ENCODE measurements at places on chromosomes 3 and 15.
A peak's percentile ranks its signal among the peaks of the same experiment; 100 is the strongest.

DNA sequence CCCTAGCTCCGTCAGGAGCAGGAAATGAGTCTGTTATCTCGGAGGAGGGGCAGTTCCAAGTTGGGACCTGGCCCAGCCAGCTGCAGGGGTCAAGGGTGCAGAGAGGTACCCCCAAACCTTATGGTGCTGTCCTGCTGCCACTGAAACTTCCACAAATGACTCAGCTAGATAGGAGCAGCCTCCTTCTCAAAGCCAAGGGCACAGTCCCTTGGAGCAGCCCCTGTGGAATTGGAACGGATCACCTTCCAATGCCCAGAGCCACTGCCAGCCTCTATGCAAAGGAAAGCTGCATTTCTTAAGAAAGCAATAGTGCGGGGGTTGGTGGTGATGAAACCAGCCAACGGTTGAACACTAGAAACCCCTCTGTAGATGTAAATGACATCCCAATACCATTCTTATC lies 19.6 kb upstream of the LRRK1 start:
- no peak for DNase-seq

DNA sequence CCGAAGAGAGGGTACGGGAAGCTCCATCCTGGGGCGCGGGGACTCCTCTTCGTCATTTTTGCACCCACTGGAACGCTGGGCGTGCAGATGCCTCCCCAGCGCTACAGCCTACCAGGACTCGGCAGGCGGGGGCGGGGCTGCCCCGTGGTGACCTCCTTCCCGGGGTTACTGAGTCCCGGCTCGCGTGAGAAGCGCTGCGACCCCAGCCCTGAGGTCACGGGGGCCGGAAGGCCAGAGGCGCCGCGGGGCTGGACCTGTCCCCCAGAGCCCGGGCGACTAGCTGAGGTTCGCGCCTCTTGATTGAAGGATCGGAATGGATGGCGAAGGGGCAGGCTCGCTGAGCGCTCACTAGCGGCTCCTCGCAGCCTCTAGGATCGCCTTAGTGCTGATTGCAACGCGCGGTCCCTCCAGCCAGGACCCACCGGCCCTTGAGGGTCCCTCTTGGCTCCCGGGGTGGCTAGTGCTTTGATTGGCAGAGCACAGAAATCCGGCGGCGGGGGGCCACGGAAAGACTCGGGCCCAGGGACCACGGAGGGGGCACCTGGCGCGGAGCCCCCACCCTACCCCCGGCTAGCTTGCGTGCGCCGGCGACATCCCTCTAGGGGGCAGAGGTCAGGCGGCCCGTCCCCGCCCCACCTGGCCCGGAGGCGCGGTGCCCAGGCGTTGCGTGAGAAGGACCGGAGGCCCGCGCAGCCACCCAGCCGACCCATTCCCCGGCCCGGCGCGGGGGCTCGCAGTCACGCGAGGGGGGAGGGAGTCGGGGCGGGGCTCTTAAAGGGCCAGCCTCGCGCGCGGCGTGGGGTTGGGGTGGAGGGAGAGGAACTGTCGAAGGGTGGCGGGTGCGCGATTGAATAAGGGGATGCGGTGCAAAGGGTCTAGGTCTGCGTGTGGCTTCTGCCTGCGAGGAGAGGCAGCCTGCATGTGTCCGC lies 781 bp upstream of the CYP1A1 start:
- DNase-seq = peak; percentile 81

- DNase-seq = no peak
Measured at GRCh38 chr3:178195824-178196223, 340.4 kb upstream of the KCNMB2 start.

DNA sequence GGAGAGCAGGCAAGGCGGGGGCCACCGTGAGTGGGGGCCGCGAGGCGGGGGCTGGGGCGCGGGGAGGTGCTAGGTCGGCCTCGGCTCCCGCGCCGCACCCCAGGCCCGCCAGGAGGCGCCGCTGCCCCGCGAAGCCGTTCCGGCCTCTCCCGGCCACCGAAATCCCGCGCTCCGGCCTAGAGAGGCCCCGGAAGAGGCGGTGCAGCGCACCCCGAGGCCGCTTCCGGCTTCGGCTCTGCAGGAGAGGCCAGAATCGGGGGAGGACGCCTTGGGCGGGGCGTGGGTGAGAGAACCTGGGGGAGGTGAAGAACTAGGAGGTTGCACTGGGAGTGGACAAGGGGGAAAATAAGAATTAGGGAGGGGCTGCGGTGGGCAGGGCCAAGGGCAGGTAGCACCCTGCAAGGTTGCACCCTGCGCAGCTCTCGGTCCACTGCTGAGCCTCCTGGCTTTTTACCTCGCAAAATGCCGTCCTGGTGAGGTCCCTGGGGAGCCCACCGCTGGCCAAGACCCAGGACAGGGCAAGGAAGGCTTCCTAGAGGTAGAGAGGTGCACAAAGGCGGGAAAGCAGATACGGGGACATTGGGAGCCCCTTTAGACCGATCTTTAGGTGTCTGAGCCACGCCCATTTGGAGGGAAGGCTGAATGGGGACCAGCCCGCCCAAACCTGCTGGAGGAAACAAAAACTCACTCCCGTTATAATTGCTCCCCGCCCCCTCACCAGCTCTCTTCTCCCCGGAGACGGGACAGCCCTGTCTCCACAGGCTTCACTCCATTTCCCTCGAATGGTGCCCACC lies 8.4 kb upstream of the GNAI2 start:
- DNase-seq = peak; percentile 94

GRCh38 chr3:51139616-51140015 lies 245.5 kb upstream of the MANF start:
- DNase-seq = no peak

DNA sequence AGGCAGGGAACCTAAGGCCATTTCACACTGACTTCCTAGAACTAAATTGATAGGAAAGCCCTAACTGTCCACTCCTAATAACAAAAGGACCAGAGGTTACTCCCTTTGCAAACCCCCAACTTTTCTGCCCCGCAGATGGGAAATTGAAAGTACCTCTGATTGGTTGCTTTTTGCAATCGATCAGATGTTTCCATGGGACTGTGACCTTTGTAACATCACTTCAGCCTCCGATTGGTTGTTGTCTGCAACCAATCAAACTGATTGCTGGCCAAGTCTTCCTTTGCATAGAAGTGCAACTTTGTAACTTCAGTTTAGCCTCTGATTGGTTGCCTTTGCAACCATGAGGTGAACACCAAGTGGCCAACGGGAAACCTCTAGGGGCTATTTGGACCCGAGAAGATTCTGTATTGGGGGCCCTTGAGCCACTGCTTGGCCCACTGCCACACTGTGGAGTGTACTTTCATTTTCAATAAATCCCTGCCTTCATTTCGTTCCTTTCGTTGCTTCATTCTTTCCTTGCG lies 11.3 kb upstream of the KNL1 start:
- no peak for DNase-seq

GRCh38 chr3:123331651-123332050 lies 117.2 kb downstream of the ADCY5 start:
- DNase-seq = no peak

GRCh38 chr3:130700541-130700940 lies 46.1 kb downstream of the PIK3R4 start:
- no peak for DNase-seq

DNA sequence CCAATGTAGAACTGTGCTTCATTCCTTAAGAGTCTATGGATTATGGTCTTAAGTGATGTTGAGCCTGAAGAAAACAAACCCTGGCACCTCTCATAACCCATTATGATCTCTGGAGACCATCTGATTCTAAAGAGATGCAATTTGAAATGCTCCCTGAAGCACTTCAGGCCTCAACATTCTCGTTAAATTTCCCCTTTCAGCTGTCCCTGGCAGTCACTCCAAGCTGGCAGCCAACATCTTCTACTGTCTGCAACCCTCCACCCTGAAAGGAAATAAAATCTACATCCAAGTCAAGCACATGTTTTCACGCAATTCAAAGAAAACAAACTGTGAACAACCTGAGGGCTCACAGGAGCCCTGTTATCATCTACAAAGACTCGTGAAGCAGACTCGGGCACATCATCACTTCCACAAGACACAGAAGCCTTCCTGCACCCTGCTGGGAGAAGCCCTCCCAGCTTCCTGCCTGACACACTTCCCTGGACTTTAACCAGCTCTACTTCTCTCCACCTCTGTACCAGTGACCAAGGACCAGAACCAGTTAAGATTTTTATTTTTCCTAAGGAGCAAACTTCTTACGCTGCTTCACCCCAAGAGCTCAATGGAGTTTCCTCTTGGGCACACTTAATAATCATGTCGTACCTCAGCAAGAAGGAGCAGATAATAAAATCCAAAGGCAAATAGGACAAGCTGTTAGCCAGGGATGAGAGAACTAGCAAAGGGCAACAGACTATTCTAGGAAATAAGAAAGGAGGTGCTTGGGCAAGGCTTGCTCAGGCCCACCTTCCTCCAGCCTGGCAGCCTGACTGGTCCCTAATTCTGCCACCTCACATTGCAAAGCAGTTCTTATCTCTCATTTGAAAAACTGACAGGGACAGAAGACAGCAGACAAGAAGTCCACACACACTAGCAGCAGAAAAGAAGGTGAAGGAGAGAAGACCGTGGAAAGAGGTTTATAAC lies 67.1 kb downstream of the MAGI1 start:
- no peak for DNase-seq

DNA sequence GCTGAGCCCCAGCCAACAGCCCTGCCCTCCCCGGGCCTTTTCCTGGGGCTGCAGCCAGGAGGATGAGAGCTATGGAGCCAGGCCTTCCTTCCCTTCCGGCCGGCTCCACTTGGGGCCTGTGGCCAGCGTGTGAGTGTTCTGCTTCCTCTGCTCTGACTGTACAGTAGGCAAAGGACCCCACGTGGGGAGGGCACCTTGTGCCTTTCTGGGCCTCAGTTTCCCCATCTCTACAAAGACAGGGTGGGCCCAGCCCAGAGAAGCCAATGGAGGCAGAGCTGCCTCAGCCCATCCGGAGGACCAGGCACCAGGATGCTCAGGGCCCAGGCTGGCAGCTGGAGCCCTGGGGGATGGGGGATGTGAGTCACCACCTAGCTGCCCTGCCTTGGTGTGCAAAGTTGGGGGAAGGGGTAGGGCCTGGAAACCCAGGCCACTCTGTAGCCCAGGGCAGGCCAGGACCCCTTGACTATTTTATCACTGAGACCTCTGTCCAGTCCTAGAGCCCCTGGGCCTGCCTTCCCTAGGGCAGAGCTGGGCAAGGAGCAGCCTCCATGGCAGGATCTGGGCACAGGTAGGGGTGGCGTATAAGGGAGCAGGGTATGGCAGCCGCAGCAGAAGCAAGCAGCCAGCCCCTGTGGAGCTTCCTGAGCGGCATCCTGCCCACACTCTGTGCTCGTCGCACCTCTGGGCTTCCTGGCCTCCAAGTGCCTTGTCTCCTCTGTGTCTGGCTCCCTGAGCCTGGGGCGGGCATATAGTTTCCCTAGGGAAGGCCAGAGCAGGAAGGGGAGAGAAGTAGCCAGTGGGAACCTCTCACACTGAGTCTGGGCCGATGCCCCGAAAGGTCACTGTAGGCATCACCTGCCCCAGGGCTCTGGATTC lies 1.8 kb downstream of the PSTPIP1 start:
- peak; percentile 64 for DNase-seq

- no peak for DNase-seq
Measured at GRCh38 chr15:42226648-42227047, 18.5 kb upstream of the VPS39 start.

DNA sequence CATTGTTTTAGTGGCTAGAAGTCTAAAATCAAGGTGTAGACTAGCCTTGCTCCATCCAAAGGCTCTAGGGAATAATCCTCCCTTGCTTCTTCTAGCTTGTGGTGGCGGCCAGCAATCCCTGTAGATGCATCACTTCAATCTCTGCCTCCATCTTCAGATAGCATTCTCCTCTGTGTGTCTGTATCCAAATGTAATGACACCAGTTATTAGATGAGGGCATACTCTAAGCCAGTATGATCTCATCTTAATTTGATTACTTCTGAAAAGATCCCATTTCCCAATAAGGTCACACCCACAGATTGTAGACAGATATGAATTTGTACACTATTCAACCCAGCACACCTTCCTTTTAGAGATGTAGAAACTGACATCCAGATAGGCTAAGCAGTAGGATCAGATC lies 334.5 kb upstream of the KCNMB2 start:
- DNase-seq = no peak

DNA sequence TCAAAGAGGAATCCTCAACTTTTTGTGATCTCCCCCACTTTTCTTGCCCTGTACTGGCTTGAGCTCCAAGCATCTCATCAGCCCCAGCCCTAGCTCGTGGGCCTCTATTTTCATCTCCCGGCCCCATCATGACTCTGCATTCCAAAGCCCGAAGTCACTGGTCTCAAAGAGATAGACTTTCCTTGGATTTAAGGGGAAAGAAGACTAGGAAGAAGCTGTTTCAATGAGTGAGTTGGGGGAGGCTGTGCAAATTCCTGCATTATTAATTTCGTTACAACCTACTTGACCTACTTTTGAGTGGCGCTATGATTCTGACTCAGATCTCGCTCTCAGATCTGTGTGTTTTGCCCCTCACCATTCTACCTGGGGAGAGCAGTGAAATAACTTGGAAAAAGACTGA lies 266.6 kb upstream of the TBL1XR1 start:
- DNase-seq = no peak

DNA sequence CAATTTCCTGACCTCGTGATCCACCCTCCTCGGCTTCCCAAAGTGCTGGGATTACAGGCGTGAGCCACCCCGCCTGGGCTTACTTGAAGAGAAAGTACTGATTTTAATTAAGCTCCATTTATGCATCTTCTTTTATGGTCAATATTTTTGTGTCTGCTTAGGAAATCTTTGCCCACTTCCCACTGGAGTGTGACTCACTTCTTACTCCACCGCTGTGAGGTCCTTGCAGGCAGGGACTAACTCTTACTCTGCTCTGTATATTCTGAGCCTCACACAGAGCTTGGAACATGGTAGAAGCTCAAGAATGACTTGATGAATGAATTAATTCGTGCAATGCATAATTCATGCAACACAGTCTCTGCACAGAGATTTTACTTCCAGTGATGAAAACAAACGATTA lies 2.9 kb upstream of the TM4SF19 start:
- DNase-seq = no peak

GRCh38 chr3:34056181-34056910 lies 257.9 kb downstream of the PDCD6IP start:
- no peak for DNase-seq

DNA sequence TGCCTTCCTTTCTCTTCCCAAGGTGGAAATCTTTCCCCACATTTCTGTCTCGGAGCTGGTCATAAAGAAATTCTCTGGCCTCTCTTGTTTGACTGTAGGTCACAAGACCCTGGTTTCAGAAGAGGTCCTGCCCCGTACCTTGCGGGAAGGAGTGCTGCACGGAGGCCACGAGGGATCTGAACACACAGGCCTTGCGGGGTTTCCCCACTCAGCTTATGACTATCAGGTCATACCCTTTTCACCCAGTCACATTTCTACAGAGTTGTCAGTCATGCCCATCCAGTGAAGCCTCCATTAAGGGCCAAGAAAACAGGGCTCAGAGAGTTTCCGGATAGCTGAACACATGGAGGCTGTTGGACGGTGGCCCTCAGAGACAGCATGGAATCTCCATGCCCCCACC lies 54.7 kb upstream of the ATP13A3 start:
- no peak for DNase-seq

Measured in activated naive CD4-positive, alpha-beta T cell treated with anti-CD3 and anti-CD28 coated beads, Interleukin-2, amount 10 ng/mL, durations not matched to agents 7 days and 5 days (primary cell).